Activated CD4-positive, alpha-beta T cell treated with anti-CD3 and anti-CD28 coated beads, Interleukin-2, amount 50 U/mL, for 48 hours (primary cell): ENCODE measurements at places on chromosomes 12 and 14.

DNA sequence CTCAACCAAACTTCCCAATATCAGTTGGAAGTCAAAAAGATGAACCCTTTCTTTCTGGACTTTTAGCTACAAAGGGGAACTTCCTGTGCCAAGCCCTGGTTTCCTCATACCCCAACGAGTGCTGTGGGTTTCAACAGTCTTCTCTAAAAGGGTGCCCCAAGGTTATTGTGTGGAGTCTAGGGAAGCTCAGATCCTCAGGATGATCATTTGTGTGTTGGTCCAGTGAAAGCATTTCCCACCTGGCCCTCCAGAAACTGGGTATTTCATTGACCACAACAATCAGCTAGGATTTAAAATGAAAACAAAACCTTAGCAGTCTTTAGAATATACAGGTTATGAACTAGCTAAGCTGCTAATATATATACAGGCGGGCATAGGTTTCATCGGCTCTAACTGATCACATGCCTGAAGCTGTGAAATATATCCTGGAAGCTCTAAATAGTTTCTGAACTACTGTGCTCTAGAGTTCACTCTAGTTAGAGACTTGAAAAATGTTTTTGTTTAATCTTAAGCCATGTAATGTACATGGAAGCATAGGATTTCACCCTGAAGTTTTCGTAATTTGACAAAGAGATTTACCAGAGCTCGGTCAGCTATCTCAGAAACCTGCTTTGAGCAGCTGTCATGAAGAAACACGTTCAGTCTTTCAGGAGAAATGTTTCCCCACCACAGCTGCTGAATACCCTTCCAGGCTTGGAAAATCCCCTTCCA lies 29.6 kb downstream of the P2RX4 start:
- no peak for DNase-seq

DNA sequence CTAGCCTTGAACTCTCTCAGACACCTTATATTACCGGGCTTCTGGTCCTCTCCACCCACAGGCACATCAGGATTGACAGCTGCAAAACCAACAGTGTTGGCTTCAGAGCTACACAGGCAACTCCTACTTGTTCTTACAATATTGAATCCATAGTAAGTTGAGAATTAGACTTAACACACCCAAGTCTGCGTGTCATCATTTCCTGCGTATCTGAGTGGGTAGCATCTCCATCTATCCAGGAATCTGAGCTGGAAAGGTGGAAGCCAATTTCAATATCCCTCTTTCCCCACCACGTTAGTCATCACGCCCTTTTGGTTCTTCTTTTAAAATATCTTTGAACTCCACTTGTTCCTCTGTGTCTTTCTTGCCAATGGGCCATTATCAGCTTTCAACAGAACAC lies 37.2 kb downstream of the NRXN3 start:
- DNase-seq, result no peak

GRCh38 chr12:90974286-90974685 lies 19.3 kb upstream of the CCER1 start:
- DNase-seq, result no peak

DNA sequence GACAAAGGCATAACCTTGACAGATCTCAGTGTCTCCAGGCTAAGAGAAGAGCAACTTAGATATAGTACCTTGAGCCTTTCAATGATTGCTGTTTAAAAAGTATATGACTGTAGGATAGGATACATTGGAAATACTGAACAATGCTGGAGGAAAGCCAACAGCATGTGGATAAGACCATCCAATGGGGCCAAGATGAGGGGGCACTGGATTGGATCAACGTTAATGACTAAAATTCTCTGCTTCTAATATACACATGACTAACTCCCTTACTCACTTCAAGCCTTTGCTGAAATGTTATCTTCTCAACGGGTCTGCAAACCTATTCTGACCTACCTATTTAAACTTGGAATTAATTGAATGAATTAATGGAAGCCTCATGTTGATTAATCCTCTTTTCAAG lies 354.9 kb downstream of the RAD51B start:
- DNase-seq, result no peak

- DNase-seq, result no peak
Observed at GRCh38 chr12:108784270-108784669, 53.0 kb upstream of the CORO1C start.

GRCh38 chr14:100438678-100439592 lies 115.8 kb downstream of the SLC25A47 start:
- DNase-seq, result peak; percentile 60

- no peak for DNase-seq
Observed at GRCh38 chr14:61476754-61477410, 155.5 kb downstream of the PRKCH start.

DNA sequence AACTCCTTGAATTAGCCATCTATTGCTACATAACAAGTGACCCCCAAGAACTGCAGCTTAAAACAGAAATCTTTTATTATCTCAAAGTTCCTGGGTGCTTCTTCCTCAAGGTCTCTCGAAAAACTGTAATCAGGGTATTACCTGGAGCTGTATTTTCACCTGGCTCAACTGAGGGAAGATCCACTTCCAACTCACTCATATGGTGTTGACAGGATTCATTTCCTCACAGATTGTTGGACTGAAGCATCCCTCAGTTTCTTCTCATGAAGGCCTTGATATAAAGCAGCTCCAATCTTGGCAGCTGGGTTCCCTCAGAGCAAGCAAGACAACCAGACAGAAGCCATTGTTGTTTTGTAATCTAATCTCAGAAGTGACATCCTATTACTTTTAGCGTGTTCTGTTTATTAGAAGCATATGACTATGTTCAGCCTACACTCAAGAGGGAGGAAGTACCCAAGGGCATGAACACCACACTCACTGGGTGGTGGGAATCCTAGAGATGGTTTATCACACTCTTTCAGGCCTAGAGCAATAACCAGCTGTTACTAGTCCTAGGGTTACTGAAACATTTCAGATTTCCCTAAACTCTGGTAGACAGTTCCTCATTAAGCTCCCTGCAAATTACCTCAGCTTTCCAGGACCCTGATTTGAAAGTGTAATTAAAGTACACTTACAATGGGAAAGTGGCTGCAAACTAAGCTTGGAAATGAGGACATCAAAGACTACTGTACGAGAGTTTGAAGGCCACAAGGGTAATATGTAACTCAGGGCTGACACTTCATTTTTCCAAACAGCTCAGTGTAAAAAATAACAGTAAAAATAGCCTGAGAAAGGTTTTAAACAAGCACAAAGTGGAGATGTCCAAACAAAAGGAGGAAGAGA lies 222.2 kb downstream of the SEC23A start:
- DNase-seq, result no peak

- no peak for DNase-seq
Observed at GRCh38 chr12:24705216-24705615, 243.7 kb downstream of the BCAT1 start.

DNA sequence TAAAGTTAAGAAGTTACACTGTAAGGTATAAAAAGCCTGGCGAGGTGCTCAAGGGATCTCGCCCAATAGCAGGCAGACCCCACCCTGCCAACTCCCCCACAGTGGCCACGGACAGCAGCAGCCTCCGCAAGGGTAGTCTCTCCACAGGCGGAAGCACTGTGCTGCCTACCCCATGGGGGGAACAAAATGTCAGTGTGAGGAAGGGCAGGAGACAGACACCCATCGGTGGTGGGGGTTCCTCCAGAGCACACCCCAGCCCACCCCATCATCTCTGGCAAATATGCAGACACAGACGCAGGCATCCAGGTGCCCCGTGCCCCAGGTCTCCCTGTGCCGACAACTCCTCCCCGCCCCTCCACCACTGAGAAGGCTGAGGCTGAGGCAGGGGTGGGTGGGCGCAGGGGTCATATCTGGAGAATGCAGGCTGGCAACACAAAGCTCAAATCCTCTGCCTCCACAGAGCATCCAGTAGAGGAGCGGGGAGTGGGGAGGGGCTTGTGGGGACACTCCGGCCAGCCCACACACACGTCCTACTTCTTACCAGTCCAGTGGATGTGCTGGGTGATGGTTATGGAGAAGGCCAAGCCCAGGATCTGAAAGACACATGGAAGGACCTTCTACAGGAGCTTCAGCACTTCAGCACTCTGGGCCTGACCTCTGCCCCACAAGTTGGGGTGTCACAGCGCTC lies 68.3 kb upstream of the DDX11 start:
- DNase-seq, result no peak

- DNase-seq, result peak; percentile 11
Observed at GRCh38 chr12:29066011-29066588, 83.0 kb upstream of the FAR2 start.

DNA sequence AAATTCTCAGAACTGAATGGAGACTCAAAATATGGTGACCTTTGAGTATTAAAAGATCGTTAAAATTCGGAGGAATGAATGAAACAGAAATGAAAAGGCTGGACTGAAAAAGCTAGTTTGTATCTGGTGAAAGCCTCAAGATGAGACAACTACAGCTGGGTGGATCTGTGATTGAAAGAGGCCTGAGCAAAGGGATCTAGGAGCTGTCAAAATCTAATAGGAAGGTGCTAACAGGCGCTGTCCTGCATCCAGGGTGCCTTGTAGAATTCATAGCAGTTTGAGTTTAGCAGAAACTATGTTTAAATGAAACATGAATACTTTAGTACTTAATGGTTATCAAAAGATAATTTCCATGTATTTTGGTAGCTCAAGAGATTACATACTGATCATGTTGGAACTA lies 2.3 kb downstream of the YY1 start:
- no peak for DNase-seq

GRCh38 chr12:6026998-6027397 lies 81.9 kb upstream of the ANO2 start:
- no peak for DNase-seq

DNA sequence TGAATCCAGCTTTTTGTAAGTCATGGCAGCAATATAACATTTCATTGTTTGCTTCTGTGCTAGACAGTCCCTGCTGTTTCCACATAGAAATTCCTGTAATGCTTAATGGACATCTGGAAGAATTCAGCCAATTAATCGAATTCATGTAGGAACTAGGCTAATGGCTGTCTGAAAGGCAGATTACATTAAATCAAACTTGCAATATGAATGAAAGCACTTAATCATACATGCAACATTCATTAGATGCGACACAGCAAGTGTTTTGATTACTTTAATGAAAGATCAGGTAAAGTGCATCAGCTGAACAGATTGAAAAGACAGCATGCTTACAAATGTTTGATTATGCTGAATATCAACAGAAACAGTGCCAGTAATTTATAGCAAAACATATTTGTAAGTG lies 24.1 kb upstream of the INSM2 start:
- DNase-seq, result no peak

DNA sequence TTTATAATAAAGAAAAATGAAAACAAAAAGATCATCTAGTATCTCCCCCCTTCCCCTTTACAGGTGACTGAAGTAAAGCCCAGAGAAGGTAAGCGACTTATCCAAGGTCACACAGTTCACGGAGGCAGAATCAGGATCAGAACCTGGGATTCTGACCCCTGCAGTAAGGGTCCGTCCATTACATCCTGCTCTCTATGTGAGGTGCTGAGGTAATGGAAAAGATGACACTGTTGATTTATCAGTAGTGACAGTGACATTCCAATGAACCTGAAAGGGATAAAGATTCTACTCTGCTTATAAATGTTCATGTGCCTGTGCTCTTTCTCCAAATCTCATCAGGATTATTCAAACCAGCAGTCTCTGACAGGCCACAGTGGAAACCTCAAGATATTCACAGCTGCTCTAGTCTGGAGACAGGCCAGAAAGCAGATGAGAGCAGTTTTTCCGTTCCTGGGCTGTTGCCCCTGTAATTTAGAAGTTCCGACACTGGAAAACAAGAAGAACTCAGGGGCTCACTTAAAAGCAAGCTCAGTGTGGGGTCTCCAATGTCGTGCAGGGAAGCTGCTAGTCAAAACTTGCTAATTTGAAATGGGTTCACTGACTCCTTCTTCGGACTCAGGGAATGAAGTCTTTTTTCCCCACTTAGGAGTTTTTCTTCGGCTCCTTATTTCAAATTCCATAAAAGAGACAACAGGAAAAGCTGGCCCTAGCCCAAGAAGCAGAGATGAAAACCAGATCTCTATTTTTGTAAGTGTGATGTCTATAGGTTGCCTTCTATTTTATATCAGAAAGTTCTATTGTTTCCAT lies 131.8 kb upstream of the EEA1 start:
- no peak for DNase-seq

GRCh38 chr14:52998376-52999015 lies 47.6 kb upstream of the FERMT2 start:
- DNase-seq, result no peak
